Renal cortical epithelial cell (primary cell): ENCODE measurements at places on chromosomes 2 and 18.

DNA sequence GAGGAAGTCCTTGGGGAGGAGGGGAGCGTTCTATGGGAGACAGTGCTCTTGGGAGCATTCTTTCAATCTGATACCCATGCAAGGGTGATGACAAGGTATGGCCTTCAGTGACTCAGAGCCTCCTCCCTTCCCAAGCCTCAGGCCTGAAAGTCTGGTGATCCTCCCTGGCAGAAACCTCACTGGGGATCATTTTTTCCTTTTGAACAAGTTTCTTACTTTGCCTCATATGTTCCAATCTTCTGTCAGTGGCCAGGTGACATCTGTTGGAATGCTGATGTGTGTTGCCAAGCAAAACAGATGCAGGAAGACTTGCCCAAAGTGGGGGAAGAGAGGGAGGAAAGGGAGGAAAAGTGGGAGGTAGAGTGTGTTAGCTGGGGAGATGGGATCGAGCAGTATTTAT is 224.8 kb downstream of the NEDD4L start:
- DNase-seq = peak; percentile 86

DNA sequence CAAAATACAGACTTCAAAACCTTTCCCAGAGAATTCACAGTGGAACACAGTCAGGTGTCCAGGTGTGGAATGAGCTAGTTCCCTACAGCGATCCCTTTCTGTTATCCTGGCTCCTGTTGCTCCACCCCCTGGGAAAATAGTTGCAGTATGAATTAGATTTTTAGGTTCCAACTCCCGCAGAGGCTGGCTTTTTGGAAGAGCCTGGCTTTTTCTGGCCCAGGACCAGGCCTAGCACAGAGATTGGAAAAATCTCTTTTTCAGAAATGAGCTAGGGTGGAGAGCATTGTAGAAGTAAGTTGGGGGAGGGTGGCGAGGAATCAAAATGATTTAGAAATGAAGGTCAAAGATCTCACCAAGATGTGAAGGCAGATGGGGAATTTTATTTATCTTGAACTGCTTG is 27.1 kb downstream of the COL5A2 start:
- DNase-seq = no peak

- DNase-seq = no peak
Measured at GRCh38 chr18:78793313-78794070, 186.1 kb upstream of the SALL3 start.

- DNase-seq = no peak
Measured at GRCh38 chr2:3600256-3600855, 5.4 kb downstream of the COLEC11 start.

GRCh38 chr2:15701341-15701907 is 109.8 kb downstream of the DDX1 start:
- no peak for DNase-seq

DNA sequence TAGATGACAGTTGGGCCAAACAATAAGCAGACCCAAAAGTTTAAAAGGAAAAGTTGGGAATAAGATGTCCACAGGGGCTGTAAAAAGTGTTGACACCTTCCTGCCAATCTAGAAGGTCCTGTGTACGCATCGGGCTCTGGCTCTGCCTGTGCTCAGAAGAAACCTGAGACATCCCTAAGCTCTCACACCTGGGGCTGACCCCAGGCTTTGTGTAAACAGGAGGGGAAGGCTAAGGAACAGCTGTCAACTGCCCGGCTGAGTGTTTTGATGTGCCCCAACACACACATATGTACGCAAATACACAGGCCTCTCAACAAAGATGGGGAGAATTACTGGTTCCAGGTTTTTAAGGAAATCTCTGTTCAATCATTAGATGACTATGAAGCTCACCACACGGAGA is 59.5 kb downstream of the TMEM131 start:
- no peak for DNase-seq

- no peak for DNase-seq
Measured at GRCh38 chr2:156321243-156321904, 11.1 kb downstream of the NR4A2 start.

DNA sequence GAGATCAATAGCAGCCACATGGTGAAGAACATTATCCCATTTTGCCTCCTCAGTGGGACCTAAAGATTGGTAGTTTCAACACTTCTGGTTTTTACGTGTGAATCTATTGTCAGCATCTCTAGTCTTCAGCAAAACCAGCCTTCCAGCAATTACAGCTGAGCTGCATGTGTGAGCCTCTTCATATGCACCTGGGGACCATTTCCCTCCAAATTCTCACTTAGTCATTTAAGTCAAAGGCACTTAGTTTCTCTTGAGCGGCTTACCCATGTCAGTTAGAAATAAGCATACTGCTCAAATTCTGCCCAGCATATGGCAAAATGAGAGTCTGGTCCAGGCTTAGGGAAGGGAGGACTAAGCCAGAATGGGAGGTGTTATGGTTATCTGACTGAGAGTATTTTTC is 99.7 kb upstream of the NXPH2 start:
- DNase-seq = no peak

- peak; percentile 41 for DNase-seq
Measured at GRCh38 chr18:31197676-31198075, 35.0 kb upstream of the DSC1 start.

DNA sequence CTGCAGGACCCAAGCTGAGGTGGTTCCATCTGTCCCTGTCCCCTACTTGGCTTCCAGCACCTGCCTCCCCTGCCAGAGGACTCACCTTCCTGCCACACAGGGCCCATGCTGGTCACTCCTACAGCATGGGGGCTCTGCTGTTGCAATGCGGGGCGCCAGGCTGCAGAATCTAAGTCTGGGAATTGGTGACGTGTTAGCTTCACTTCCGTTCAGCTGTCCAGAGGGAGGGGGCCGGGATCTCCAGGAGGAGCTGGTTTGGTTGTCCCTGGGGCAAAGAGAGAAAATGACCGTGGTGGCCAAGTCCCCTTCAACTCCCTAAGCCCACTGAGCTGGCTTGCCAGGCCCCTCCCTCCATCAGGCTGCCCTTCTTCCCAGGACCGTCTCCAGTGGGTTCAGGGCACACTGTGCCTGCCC is 69.5 kb downstream of the IL1R2 start:
- DNase-seq = no peak

DNA sequence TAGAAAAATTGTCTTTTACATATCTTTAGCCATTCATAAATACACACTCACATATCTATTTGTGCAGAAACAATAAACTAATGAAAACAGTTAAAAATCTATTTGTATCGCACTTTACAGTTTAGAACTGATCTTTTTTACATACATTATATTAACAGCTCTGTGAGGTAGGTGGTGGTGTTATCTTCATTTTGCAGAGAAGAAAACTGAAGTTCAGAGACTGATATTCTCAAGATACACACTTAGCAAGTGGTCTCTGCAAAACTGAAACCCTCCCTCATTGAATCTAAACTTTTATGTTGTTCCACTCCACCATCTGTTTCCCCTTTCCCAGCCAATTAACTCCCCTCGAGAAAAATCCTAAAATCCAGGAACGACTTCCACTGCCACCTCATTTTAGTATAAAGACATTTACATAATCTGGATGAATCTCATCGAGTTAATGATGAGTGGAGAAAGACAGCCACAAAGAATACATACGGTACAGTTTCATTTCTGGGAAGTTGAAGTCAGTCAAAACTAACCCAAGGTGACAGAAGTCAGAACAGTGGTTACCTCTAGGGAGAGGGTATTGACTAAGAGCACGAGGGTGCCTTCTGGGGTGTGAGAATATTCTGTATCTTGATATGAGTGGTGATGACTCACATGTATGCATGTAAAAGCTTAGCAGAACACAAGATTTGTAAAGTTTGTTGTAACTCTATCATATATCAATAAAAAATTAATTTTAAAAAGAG is 524.2 kb upstream of the TCF4 start:
- no peak for DNase-seq

- DNase-seq = no peak
Measured at GRCh38 chr18:9530226-9531009, 55.1 kb downstream of the RALBP1 start.

GRCh38 chr2:64840426-64840881 is 148.7 kb upstream of the SLC1A4 start:
- DNase-seq = no peak

DNA sequence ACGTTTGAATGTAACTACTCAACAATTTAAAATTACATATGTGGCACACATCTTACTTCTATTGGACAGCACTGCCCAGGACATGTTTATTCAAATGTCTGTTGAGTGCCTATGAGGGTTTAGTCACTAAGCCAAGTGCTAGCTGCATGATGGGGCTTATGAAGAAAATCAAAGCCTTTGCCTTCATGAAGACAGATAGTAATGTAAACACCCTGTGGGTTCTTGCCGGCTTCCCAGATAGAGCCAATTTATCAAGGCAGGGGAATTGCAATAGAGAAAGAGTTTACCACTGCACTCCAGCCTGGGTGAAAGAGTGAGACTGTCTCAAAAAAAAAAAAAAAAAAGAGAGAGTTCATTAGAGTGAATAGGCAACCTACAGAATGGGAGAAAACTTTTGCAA is 43.7 kb upstream of the NEB start:
- DNase-seq = no peak

GRCh38 chr18:49161627-49162026 is 210.9 kb upstream of the SMAD7 start:
- DNase-seq = peak; percentile 30

- DNase-seq = no peak
Measured at GRCh38 chr2:54630858-54631497, 92.5 kb upstream of the EML6 start.

DNA sequence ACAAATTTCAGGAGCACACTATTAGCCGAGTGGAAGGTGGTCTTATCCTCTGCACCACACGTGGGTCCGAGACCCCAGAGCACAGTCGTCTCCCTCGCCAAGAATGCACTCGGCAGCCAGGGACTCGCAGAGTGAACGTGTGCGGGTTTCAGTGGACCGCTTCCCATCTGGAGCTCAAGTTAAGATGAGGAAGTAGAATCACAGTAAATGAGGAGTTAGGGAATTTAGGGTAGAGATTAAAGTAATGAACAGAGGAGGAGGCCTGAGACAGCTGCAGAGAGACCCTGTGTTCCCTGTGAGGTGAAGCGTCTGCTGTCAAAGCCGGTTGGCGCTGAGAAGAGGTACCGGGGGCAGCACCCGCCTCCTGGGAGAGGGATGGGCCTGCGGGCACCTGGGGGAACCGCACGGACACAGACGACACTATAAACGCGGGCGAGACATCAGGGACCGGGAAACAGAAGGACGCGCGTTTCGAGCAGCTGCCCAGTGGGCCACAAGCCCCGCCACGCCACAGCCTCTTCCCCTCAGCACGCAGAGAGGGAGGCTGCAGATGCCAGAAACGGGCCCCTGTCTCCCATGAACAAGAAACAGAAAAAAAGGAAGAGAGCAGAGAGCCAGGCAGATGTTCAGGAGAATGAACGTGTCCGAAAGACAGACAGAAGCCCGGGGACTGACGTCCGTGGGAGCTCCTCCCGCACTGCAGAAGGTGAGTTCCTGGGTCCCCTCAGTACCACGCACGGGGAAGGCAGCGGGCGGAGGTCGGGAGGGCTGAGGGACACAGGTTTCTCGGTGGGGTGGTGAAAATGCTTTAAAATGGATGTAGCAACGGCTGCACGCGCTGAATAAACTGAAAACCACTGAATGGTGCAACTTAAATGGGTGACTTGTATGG is 5.4 kb upstream of the KCNG2 start:
- DNase-seq = no peak

DNA sequence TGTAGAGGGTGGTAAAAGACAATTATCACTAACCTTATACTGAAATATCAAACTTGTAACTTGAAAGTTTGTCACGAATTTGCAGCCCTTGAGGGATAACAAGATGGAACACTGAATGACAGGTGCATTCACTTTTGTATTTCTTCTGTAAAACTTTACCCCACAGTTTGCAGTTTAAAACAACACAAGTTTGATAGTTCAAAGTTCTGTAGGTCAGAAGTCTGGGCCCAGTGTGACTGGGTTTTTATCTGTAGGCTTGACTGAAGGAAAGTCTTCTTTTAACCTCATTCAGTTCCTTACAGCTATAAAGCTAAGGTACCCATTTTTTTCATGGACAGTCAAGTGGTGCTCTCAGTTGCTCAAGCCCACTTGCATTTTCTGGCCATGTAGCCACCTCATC is 257.1 kb upstream of the NRXN1 start:
- no peak for DNase-seq

- DNase-seq = no peak
Measured at GRCh38 chr2:23587341-23587880, 202.4 kb downstream of the KLHL29 start.

DNA sequence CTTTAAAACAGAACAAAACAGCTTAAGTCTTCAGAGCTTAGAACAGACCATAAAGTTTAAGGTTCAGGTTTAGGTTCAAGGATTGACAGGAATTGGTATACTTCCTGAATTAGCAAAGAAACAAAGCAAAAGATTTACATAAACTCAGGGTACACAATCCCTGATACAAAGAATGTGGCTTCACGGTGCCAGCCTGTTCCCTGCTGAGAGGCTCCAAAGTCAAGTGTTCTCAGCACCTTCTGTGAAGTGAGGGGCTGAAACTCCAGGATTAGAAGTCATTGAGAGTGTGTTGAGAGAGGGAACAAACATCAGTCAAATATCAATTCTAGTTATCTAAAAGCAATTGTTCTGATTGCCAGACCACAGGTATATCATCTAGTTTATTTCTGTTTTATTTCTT is 35.7 kb downstream of the DYNAP start:
- DNase-seq = no peak

DNA sequence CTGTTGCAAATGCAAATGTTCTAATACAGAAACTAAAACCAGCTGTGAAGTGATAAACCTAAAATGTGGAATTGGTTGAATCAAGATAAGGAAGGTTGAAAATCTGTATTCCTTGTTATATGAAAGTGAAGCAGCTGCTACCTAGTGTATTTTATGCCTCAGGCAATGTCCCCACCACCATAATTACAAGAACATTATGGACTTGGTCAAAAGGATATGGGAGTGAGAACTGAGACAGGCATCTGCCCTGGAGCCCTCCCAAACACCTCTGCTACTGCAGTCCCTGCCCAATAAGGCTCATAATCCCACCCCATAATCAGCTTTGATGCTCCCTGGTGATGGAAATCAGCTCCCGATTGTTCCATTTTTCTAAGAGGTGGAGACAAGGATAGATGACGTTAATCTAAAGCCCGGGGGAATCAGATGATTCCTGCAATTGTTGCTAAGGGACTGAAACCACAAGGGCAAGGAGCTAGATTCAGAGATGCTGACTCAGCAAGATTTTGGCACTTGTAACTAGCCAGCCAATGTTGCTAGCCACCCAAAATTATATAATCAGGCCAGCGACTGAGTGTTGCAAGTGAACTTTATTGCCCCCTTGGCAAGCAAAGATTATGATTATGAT is 69.5 kb downstream of the EVA1A start:
- DNase-seq = no peak

- DNase-seq = no peak
Measured at GRCh38 chr2:202545931-202546330, 88.8 kb upstream of the FAM117B start.

DNA sequence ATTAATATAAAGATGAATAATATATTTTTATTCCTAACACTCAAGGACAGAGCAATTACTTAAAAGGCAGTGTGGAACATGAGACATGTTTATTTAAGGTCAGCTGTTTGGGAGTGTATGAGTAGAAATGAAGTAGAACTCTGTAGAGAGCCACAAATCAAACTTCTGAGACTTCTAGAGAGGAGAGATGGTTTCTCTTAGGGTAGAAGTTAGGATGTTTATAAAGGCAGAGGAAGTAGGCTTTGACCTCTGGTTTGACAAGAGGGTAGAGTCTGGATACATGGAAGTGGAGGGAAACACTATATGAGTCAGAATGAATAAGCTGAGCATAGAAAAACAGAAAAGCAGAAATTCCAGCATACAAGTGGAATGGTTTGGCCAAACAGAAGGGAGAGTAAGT is 262.1 kb upstream of the KLHL14 start:
- peak; percentile 77 for DNase-seq
